ENCODE measurements at places on chromosomes 3 and 15. TPM values are rescaled to one million over a fixed set of nuclear protein-coding genes. Genes with fewer than 3 reads are reported as not detected.

The CHRNA5 gene
- 36.4 TPM for total RNA-seq

The ZNF774 gene
- 1.8 TPM for total RNA-seq

The TMF1 gene
- total RNA-seq = 14.3 TPM

The TMEM44 gene
- total RNA-seq = 8.0 TPM
